Activated CD8-positive, alpha-beta T cell treated with anti-CD3 and anti-CD28 coated beads for 36 hours (primary cell): ENCODE measurements at places on chromosomes 16 and 17. TPM values are rescaled to one million over a fixed set of nuclear protein-coding genes. Genes with fewer than 3 reads are reported as not detected.

Gene IGF2BP1
- total RNA-seq, result 0.51 TPM

Gene NATD1
- 1.3 TPM for total RNA-seq

Gene NEUROD2
- not detected for total RNA-seq

Gene SYT17
- not detected for total RNA-seq

Gene TMEM114
- not detected for total RNA-seq

Gene LITAFD
- not detected for total RNA-seq

Gene CCDC102A
- 7.1 TPM for total RNA-seq

Gene SNX20
- 25.0 TPM for total RNA-seq

DNA sequence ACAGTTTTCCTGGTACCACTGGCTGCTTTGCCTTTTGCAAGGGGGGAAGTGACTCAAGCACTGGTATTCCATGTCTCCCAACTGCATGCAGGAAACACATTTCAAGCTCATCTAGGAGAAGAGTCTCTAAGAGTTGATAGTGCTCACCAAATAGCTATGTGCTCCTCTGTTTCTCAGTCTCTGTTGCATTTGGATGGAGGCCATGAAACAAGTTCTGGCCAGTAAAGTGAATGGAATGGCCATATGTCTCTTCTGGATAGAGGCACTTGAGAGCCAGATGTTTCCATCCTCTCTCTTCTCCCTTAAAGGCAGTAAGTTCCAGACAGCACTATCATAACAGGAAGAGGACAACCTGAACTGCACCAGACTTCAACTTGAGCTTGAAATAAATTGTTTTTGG is 60.6 kb downstream of the C16orf82 start:
- DNase-seq, result no peak

GRCh38 chr16:3696425-3697218 is 20.7 kb downstream of the TRAP1 start:
- DNase-seq, result no peak

DNA sequence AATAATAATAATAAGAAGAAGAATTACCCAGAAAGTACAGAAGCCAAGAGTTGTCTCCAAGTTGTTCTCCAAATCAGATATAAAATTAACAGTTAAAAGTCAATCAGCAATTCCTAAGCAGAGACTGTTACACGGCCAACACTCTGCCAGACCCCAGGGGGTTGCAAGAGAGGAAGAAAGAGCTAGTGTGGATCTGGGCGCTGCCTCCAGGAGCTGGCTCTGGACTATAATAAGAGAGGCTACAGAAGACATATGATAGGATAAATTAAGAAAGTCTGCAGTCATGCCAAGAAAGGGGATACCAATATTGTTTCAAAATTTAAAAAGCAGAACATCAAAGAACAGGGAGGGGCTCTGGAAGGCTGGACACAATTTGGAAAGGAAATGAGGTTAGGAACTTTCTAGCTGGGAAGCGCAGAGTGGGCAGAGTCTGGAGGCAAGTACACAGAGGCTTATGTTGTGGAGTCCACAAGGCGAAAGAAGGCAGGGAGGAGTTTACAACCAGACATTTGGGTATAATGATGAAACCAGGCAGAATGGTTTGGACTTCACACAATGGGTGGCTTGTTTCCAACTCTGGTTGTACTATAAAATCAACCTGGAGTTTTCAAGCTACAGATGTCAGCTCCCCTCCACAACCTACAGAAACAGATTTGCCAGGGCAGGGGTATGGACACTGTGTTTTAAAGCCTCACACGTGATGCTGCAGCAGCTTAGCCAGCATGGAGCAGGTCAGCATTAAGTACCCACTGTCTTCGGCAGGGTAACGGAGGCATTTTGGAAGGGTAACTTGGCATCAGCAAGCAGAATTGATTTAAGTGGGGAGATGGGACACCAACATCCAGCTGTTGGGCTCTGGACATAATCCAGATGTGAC is 49.4 kb downstream of the SLC39A11 start:
- no peak for DNase-seq

GRCh38 chr17:8402921-8403536 is 5.4 kb upstream of the RNF222 start:
- DNase-seq, result no peak

- no peak for DNase-seq
Measured at GRCh38 chr17:80504686-80505413, 28.4 kb upstream of the NPTX1 start.

- no peak for DNase-seq
Measured at GRCh38 chr17:35069311-35069710, 5.8 kb upstream of the RFFL start.

DNA sequence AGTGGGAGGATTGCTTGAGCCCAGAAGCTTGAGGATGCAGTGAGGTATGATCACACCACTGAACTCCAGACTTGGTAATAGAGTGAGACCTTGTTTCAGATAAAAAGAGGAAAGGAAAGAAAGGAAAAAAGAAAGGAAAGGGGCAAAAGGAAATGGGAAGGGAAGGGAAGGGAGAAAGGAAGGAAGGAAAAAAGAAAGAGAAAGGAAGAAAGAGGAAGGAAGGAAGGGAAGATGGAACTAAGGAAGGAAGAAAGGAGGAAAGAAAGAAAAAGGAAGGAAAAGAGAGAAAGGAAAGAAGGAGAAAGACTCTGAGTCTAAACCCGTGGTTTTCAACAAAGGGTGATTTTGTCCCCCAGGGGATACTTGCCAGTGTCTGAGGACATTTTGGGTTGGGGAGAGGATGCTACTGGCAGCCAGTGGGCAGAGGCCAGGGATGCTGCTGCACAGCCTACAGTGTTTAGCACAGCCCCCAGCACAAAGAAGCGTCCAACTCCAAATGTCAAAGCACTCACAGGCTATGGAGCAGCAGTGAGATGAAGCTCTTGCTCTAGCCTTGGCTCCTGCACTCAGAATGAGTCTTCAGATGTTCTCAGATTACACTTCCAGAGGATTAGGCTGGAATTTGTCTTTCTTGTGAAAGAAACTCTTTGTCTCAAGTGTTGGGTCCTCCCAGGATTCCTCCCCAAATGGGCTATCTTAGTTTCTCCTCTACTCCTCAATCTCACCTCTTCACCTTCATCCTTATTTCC is 64.2 kb downstream of the BMERB1 start:
- no peak for DNase-seq

DNA sequence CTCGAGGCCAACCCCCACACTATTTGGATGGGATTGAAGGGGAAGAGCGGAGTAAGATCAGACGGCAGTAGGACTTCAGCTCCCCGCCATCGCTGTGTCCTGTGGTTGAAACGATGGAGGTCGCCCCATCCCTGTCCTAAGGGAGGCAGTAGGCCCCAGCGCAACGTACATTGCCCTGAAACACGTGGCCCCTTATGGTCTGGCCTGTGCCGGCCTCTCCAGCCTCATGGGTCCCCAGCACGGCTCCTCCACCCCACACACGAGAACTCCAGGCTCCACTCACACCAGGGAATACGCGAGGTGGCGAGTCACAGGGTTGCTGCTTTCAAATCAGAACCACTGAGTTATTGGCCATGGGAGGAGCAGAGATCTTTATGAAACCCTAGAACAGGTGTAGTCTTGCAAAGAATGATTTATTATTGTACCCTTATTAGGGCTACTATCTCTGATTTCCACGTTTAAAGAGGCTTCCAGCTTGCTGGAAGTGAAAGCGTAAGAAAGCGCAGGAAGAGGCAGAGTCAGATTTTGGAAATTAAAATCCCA is 669 bp upstream of the DCTPP1 start:
- DNase-seq, result no peak

DNA sequence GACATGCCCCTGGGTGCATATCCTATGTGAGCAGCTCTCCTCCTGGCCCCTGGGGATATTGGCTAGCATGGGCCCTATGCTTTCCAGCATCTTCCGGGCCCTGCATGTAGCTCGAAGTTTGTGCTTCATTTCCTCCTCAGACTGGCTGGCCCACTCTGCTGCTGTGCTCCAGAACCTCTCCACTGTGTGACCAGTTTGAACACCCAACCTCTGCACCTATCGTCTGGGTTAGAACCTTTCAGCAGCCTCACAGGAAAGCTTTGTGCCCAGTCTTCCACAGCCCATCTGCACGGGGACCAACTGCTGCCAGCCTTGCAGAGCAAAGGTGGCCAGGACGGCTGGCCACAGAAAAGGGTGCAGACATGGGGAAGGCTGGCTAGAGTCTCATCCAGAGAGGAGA is 10.2 kb upstream of the CLEC18B start:
- no peak for DNase-seq

DNA sequence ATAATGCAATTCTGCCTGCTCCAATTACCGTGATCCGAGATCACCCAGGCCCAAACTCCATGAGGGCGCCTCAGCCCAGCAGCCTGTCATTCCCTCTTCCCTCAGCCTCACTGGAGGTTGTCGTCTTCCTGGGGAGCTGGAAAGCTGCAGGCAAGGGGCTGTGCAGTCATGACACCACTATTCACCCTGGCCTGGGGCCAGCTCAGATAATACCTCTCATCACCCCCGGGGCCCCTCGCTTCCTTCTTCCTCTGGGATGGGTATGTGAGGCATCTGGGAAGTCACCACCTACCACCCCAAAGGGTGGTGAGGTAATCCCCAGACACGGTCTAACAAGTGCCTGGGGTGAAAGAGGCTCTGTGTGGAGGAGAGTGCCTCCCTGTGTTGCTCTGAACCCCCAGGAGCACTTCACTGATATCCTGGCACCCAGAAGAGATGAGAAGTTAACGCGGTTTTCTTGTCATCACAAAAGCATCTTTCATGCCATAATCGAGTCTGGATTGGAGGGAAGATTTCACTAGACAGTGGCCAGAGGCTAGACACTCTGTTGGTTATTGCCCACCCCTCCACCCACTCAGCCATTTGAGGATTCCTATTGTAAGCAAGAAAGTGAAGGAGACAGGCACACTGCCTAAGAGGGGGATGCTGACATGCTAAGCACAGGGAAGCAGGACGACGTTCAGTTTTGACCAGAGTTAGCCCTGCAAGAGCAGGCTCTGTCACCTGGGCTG is 18.4 kb downstream of the CFAP20 start:
- no peak for DNase-seq

- DNase-seq, result peak; percentile 51
Measured at GRCh38 chr16:89330177-89330856, 112.8 kb downstream of the ZNF778 start.

DNA sequence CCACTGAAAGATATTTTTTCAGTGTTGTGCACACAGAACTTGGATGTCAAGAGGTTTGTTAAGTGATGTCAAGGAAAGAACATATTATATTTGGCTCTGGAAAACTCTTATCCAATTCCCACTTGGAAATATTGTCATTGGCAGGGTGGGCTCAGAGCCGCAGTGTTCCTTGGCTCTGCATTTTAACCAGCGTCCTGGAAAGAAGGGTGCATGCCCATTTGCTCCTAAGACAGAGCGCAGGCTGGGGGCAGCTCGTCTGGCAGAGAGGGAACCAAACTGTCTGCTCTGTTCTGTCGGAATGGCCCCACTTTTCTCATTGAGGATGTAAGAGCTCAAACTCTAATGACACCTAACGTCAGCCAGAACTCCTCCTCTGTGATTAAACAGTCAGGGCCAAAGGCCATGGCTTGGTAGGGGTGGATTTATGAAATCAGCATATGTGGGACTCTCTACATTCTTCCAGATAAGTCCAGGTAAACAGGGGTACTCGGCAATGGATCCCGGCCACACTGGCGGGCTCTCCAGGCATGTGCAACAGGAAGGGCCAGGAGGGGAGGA is 18.0 kb downstream of the SLC47A1 start:
- no peak for DNase-seq

DNA sequence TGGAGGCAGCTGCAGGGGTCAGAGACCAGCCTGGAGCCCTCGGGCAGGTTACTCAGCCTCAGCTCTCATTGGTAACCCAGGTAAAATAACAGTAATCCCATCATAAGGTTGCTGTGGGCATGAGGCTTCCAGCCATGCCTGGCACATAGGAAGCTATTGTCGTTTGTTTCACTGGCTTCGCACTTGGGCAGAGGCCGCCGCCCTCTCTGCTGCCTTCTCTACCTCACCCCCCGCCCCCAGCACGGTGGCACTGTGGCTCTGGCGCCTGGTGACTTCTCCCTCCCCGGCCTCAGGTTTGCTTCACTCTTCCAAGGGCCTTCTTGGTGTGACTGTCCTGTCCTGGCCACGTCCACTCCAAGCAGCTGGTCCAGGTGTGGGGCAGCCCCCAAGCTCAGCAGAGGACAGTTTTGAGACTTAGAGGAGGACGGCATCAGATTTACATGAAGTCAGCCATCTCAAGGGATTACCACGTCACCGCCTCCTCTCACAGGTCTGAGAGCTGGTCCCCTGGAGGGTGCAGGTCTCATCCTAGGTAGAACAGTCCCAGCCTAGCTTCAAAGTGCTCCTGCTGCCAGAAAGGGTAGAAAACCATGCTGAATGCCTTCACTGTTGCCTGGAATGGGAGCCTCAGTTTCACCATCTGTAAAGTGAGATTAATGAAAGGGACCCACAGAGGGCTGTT is 34.8 kb downstream of the SREBF1 start:
- no peak for DNase-seq

- no peak for DNase-seq
Measured at GRCh38 chr17:750431-751037, 1.5 kb downstream of the GEMIN4 start.

DNA sequence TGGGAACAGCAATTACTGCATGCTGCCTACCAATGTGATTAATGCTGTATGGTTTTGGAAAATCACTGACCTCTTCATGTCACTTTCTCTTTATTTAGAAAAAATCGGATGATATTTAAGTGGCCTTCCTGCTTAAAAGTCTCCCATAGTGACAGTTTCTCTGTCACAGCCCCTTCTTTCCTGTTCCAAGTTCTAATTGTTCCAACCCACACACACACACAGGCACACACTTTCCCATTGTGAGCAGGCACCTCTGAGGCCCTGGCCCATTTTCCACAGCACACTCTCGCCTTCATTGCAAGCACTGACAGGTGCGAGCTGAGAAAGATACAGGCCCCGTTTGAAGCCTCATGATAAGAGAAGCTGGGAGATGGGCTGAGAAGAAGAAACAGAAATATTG is 505.9 kb downstream of the HS3ST4 start:
- no peak for DNase-seq

DNA sequence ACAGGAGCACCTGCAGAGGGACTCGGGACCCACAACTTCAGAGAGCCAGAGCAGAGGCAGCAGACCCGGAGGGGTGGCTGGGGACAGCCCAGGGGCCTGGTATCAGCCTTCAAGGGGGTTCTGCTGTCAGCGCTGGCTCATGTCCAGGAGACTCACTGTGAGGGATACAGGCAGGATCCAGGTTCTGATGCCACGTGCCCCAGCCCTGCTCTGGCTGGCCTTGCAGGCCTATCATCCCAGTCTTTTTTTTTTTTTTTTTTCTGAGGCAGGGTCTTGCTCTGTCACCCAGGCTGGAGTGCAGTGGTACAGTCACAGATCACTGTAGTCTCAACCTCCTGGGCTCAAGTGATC is 9.0 kb upstream of the MTSS2 start:
- DNase-seq, result no peak

- DNase-seq, result no peak
Measured at GRCh38 chr16:53732296-53732929, 28.5 kb downstream of the FTO start.

GRCh38 chr17:4542003-4542725 is 13.0 kb downstream of the MYBBP1A start:
- DNase-seq, result no peak

DNA sequence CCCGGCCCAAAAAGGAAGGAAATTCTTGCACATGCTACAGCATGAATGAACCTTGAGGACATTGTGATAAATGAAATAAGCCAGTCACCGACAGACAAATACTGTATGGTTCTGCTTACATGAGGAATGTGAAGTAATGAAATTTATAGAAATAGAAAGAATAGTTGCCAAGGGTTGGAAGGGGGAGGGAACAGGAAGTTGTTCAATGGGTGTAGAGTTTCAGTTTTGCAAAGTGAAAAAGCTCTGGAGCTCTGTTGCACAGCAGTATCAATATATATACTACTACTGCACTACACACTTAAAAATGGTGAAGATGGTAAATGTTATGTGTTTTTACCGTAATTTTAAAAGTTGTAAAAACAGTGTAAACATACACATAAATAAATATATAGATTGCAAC is 43.7 kb downstream of the PKD1L3 start:
- no peak for DNase-seq
